ENCODE measurements at places on chromosomes 16 and 17. TPM values are rescaled to one million over a fixed set of nuclear protein-coding genes. Genes with fewer than 3 reads are reported as not detected.

The SMPD3 gene
- 49.4 TPM for polyA plus RNA-seq

The SLC4A1 gene
- polyA plus RNA-seq = 8.7 TPM

The CHST5 gene
- polyA plus RNA-seq = 35.6 TPM

The ATAD5 gene
- 4.7 TPM for polyA plus RNA-seq

The C1QTNF1 gene
- polyA plus RNA-seq = 3.1 TPM

The TPSAB1 gene
- 0.30 TPM for polyA plus RNA-seq

The FN3KRP gene
- 44.2 TPM for polyA plus RNA-seq

The FBXO39 gene
- 1.8 TPM for polyA plus RNA-seq

The CCL1 gene
- polyA plus RNA-seq = not detected

The TMEM92 gene
- polyA plus RNA-seq = 75.9 TPM

The SMURF2 gene
- 20.4 TPM for polyA plus RNA-seq

The OTOP2 gene
- polyA plus RNA-seq = 1.6 TPM

The ACBD4 gene
- 16.6 TPM for polyA plus RNA-seq

The CFAP119 gene
- 4.2 TPM for polyA plus RNA-seq

The OXLD1 gene
- 20.9 TPM for polyA plus RNA-seq

The METTL2A gene
- 16.1 TPM for polyA plus RNA-seq

The CPHXL2 gene
- 0.06 TPM for polyA plus RNA-seq

The ASPHD1 gene
- 15.0 TPM for polyA plus RNA-seq

The BCO1 gene
- polyA plus RNA-seq = 1.2 TPM

The PRDM7 gene
- polyA plus RNA-seq = not detected

The LUC7L3 gene
- 273 TPM for polyA plus RNA-seq

The MPG gene
- polyA plus RNA-seq = 31.2 TPM

The KRT38 gene
- polyA plus RNA-seq = not detected

The AOC2 gene
- 1.2 TPM for polyA plus RNA-seq

The KRTAP2-2 gene
- polyA plus RNA-seq = not detected

The ZBTB4 gene
- polyA plus RNA-seq = 65.6 TPM

The RETREG3 gene
- 36.8 TPM for polyA plus RNA-seq

The KCNJ12 gene
- polyA plus RNA-seq = 18.4 TPM

The TMEM220 gene
- 39.7 TPM for polyA plus RNA-seq

The G6PC1 gene
- 1.5 TPM for polyA plus RNA-seq

The NGFR gene
- 20.4 TPM for polyA plus RNA-seq

The CMTM2 gene
- polyA plus RNA-seq = 0.25 TPM

The C17orf78 gene
- polyA plus RNA-seq = 6.0 TPM

The HS3ST3B1 gene
- 1.5 TPM for polyA plus RNA-seq

The PHB1 gene
- polyA plus RNA-seq = 160 TPM

The FOXC2 gene
- 0.96 TPM for polyA plus RNA-seq

The GCGR gene
- 2.5 TPM for polyA plus RNA-seq

The HSD11B2 gene
- 5.8 TPM for polyA plus RNA-seq

The CD300H gene
- polyA plus RNA-seq = 0.15 TPM

Measured in large intestine (tissue), 12 donors.